Pulmonary artery endothelial cell (primary cell): ENCODE measurements at places on chromosomes 16 and 17. TPM values are rescaled to one million over a fixed set of nuclear protein-coding genes. Genes with fewer than 3 reads are reported as not detected.

SPATA32 gene
- not detected in 2 replicates for total RNA-seq

SAMD14 gene
- total RNA-seq: 4.1 and 4.5 TPM in 2 replicates

GP2 gene
- not detected in 2 replicates for total RNA-seq

TMC7 gene
- total RNA-seq: 3.3 and 3.6 TPM in 2 replicates

SEC14L5 gene
- under 0.01 TPM in 1 of 2 replicates, not detected in the other for total RNA-seq
